ENCODE measurements at places on chromosomes 11 and 22.

DNA sequence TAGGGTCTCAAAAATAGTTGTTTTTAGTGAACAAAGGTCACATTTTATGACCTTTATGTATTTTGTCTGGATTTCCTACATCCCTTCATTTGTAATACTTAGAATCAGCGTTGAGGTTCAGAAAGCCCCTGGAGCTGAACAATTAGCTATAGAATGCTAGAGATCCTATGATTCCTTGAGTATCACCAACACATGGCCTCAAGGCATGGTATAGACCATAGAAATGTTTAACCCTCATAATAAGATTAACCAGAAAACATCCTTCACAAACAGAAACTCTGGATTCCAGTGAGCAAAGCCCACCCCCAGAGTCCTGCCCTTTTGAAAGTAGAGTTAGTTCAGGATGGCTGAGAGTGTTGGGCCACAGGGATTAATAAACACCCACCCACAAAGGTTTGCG, 77.3 kb downstream of the CYB5R2 start:
- no peak for DNase-seq

DNA sequence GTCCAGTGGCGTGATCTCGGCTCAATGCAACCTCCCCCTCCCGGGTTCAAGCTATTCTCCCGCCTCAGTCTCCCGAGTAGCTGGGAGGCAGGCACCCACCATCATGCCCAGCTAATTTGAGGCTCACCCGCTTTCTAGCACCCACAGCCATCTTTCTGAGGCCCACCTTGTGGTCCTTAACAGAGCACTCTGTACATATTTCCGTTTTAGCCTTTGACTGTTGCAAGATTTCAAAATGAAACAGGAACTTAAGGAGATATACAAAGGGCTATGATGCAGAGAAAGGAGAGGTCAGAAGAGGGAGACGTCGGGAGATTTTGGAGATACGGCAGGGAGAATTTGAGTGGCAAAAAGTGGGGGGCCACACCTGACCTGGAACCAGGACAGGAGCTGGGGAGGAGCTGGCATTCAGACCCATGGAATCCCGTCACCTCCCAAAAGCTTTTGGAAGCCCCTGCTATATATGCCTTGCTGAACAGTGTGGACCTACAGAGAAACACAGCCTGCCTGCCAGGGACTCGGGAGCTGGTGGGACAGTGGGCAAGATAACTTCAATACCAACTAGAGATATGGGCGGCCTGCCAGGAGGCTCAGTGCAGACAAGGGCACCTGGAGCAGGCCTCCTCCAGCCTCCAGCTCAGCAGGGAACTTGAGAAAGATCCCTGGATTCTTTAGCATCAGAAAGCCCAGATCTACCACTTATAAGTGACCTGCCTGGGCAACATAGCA, 8.0 kb upstream of the CLCF1 start:
- no peak for DNase-seq

GRCh38 chr11:3873712-3874349, 18.4 kb downstream of the STIM1 start:
- DNase-seq: no peak

GRCh38 chr11:1293619-1294015, 15.8 kb downstream of the TOLLIP start:
- no peak for DNase-seq

GRCh38 chr11:71173709-71174108, 78.7 kb downstream of the SHANK2 start:
- DNase-seq: no peak

DNA sequence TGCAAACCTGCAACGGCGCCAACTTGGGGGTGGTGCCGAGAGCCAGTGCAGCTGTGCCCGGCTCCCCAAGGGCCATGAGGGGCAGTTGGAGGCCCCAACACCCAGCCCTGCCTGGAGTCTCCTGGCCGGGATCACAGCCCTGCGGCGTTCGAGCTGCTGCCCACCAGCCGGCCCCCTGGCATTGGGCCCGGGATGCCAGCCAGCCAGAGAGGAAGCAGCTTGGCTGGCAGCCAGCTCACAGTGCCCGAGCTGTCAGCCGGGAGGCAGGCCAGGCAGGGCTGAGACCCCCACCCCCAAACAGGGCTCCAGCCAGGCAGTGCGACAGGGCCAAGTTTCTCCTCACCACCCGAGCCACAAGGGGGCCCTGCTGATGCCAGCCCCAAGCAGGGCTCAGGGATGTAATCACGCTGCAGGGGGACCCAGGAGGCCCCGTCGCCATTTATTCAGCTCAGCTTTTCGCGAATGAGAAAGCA, 26.0 kb upstream of the TCF20 start:
- peak; percentile 95 for DNase-seq

GRCh38 chr22:49524362-49524761, 303.3 kb downstream of the BRD1 start:
- no peak for DNase-seq

DNA sequence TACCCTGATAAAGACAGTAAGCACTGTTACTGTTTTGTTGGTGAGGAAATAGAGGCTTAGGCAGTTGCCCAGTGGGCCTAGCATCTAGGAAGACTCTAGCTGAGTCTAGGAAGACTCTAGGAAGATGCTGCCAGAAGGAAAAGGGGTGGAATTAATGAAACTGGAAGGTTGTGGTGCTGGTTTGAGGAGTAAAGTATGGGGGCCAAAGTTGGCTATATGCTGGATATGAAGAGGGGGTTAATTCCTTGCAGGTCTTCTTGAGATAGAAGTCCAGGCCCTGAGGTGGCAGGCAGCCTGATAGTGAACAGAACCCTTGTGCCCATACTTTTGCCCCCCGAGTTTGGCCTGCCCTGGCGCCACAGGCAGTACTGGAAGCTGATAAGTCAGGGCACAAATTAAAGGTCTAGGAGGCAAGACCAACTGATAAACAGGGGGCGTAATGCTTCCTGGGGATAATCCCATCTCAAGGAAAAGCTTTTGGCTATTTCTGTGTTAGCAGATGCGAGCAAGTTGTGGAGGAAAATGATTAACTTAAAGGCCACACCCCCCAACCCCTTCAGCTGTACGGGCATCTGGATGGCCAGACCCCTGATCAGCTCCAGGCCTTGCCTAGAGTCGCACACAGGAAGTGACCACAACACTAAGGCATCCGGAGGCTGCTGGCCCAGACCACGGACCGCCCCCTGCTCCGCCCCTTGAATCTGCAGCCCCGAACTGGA, 3.1 kb downstream of the ILK start:
- DNase-seq: no peak

DNA sequence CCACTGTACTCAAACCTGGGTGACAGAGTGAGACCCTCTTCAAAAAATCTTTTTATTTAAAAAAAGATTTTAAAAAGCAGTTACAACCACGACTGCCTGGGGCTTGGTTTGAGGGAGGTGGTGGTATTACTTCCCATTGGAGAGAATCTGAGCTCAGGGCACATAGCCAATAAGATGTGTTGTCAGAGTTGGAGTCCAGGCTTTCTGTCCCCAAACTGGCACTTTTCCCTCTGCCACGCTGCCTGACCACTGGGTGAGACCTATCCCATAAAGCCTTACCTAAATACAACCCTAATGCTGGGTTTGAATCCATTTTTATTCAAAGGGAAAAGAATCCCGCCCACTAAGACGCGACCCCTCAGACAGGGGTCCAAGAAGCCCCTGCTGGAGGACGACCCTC, 11.5 kb downstream of the CHADL start:
- DNase-seq: no peak

GRCh38 chr11:73395297-73396208, 19.4 kb downstream of the RELT start:
- DNase-seq: no peak

GRCh38 chr11:81967242-81967641, 766.4 kb downstream of the FAM181B start:
- DNase-seq: no peak

DNA sequence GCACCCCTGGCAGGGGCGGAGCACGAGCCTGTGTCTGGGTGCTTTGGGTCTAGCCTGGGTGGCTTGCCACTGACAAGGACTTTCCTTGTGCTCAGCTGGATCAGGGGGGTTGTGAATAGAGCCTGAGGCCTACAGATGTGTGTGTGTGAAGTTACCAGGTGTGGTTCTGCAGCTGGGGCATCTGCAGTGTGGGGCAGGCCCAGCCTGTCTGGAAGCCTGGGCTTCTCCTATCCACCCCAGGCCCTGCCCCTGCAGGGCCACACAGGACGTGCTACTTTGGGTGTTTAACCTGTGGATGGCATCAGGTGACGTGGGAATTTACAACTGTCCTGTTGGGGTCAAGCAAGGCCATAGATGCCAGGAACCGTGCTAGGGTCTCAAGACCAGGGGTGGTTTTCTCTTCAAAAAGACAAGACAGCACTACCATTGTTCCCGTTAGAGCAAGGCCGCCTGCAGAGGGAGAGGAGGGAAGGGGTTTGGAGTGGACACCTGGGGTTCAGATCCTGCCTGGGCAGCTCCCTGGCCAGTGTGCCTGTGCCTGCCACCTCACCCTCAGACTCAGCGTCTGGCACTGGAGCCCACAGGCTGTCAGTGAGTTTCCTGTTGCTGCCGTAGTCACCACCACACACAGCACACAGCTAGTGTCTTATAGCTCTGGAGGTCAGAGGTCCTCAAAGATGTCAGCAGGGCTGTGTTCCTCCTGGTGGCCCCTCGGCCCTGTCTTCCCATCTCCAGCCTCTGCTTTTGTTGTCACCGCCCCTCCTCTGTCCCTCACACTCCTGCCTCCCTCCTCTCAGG, 31.6 kb downstream of the CTTN start:
- DNase-seq: no peak

GRCh38 chr11:116909245-116909644, 71.8 kb upstream of the APOA1 start:
- no peak for DNase-seq

GRCh38 chr11:116225236-116225635, 547.6 kb downstream of the BUD13 start:
- DNase-seq: no peak

DNA sequence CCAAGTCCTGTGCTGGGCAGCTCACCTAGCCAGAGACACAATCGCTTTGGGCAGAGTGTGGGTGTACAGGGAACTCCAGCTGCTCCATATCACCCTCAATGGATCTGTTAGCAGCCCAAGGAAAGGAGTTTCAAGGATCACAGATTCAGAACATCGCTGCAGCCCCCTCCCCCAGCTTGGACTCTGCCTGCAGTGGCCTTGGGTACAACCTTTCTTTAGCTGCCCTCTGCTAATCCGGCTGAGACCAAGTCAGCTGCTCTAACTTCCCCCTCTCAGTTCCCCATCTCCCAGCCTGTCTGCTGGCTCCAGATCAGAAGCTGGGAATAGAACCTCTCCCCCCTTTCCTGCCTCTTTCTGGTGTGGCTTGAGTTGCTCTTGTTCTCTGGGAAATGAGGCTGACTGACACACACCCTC, 1.3 kb downstream of the TMEM86A start:
- DNase-seq: no peak
